Foreskin melanocyte (primary cell): ENCODE measurements at places on chromosomes 12 and 14.

DNA sequence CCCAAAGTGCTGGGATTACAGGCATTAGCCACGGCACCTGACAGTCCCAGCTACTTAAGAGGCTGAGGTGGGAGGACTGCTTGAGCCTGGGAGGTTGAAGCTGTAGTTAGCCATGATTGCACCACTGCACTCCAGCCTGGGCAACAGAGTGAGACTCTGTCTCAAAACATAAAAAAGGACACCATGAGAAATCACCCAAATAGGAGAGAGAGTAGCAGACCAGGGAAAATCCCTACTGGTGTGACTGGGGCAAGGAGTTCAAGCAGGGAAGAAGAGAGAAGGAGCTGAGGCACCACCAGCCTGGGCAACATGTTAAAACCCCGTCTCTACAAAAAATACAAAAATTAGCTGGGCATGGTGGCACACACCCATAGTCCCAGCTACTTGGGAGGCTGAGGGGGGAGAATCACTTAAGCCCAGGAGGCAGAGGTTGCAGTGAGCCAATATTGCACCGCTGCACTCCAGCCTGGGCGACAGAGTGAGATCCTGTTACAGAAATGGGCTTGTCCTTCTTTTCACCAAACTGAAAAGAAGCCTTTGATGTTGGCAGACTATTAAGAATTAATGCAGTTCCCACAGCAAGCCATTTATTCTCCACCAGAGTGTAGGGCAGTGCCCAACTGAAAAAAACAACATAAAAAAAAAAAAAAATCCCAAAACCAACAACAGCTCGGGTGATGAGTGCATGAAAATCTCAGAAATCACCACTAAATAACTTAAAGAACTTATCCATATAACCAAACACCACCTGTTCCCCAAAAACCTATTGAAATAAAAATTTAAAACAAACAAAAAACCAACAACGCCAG is 4.5 kb upstream of the SRSF9 start:
- DNase-seq: no peak

DNA sequence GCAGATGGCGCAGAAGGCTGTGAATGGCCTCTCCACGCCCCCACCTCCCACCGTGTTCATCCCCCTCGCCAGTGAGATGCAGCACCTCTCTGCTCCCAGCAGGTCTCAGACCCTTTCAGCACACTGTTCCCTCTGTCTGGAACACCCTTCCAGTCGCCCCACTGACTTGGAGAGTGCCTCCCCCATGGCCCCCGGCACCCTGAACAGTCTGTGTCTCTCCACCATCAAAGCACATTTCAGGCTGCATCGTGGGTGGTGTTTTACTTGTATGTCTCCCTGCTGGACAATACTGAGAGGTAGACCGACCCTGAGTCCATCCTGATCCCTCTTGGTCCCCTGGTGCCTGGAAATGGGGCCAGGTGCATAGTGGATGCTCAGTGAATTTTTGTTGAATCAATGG is 34.9 kb downstream of the CACNA2D4 start:
- DNase-seq: no peak

- no peak for DNase-seq
These were observed 26.3 kb downstream of the TSHR start for GRCh38 chr14:80981673-80982072.

DNA sequence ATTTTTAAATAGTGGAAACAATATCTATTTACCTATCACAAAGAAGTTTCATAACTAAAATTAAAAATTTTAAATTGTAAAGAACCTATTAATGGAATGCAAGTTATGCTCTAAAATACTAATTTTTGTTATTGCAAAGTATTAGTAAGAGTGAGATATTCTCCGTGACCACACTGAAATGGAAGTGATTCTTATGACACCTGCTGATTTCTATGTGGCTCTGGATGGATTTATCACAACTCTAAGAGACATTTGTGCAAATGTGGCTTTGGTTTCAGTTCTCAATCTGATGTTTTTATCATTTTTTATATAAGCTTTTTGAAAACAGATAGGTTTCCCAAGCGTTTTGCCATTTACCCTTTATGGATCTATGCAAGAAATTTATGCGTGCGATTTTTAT is 497.8 kb downstream of the NAV3 start:
- no peak for DNase-seq

DNA sequence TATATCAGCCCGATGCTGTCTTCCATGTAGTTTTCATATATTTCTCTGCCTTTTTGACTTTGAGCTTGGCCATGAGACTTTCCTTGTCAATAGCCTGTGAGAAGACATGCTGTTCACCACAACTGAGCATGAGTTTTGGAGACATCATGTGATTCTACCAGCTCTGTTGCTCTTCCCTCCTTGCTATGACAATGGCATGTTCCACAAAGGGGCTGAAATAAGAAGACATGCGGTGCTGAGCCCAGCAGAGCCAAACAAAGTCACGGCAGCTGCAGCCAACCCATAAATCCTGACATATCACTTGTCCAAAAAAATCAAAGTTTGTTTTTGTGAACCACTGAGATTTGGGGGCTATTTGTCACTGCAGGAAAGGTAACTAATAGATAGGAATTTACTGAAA is 343.4 kb upstream of the KITLG start:
- DNase-seq: no peak

GRCh38 chr12:91588874-91589454 is 406.3 kb upstream of the DCN start:
- DNase-seq: no peak

DNA sequence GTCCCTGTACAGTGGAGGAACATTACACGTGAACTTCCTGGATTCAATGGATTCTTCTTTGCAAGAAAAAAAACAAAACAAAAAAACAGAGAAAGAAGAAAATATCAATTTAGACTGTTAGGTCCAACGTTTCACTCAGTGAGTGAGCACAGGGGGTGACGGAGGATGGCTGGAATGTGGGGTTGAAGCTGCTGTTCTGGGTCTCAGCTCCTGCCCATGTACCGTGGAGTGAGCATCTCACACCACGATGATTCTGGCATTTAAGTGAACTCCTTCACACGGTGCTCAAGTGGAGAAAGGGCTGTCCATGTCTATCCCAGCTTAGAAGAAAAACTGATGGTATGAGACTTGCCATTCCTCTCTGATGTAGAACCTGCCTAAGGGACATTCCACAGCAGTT is 23.2 kb downstream of the CCND2 start:
- no peak for DNase-seq

DNA sequence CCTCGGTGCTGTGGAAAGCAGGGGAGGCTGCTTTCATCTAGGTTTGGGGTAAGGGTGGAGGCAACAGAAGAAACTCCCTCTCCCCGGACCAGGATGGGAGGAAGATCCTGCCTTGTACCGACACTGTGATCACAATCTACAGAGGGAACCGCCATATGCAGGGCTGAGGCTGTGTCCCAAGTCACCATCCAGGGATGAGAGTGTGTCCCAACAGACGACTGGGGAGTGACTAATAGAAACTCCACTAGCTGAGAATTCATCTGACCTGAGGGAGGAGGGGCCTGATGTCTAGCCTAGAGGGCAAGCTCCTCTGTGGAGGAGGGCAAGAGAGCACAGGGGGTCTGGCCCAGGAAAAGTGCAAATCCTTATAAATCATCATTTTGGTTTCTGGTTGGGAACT is 172.4 kb downstream of the CALM1 start:
- DNase-seq: no peak

- DNase-seq: no peak
These were observed 4.0 kb downstream of the NCOR2 start for GRCh38 chr12:124563401-124563800.

- DNase-seq: peak; percentile 92
These were observed at the start of gene ALG10B for GRCh38 chr12:38316391-38317129. TSS of gene ALG10B (plus strand) at chr12:38316774. CDS start at chr12:38316894, 120 bp downstream.

- DNase-seq: no peak
These were observed 955.1 kb upstream of the TMEM132C start for GRCh38 chr12:127311720-127312364.

GRCh38 chr14:98189511-98189910 is 1082.5 kb downstream of the BCL11B start:
- DNase-seq: no peak

GRCh38 chr12:127550271-127550670 is 716.7 kb upstream of the TMEM132C start:
- no peak for DNase-seq

DNA sequence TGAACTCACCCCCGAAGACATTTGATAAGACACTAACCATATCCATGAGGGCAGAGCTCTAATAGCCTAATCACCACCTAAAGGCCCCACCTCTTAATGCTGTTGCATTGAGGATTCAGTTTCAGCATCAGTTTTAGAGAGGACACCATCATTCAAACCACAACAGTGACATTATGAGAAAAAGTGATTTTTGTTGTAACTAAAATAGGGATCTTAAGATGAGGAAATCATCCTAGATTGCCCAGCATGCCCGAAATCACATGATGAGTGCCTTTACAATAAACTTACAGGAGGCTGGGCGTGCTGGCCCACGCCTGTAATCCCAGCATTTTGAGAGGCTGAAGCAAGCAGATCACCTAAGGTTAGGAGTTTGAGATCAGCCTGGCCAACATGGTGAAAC is 9.7 kb upstream of the GLT1D1 start:
- no peak for DNase-seq

DNA sequence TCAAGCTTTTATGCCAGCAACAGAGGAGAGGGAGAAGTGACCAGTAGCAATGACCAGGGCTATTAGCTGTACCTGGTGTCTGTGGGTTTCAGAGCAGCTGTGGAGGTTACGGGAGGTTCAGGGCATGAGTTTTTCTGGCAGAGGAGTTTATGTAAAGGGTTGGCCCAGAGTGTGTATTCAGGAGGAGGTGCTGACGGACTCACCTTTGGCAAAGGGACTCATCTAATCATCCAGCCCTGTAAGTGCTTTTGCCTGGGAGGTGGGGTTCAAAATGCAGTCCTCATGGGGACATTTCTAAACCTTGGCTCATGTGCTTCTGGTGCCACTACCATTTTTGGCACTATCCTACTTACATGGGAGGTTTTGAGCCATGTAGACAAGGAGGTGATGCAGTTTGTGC is 95.3 kb downstream of the DAD1 start:
- DNase-seq: no peak

DNA sequence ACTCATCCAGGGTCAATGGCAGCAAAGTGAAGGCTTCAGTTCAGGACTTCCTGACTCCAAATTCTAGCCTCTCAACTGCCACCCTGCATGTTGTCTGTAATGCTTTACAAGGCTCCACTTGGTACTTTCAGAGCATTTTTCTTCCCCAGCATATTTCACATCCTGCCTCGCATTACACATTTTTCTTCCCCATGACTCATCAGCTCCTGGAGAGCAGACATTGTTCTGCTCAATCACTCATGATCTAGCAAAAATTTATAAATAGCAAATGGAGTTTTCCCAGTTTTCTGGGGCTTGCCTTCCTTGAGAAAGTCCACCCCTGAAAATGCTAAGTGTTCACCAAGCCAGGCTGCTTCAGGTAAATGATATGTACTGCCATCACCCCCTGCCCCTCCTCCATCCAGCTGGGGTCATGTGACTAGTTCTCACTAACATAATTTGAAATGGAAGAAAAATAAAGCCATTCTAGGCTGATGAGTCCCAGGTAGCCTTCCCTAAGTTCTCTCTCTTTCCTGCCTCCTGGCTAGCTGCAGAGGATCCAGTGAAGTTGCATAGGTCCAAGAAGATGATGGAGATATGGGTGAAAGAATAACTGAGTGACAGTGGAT is 69.4 kb downstream of the ARMH4 start:
- peak; percentile 89 for DNase-seq

DNA sequence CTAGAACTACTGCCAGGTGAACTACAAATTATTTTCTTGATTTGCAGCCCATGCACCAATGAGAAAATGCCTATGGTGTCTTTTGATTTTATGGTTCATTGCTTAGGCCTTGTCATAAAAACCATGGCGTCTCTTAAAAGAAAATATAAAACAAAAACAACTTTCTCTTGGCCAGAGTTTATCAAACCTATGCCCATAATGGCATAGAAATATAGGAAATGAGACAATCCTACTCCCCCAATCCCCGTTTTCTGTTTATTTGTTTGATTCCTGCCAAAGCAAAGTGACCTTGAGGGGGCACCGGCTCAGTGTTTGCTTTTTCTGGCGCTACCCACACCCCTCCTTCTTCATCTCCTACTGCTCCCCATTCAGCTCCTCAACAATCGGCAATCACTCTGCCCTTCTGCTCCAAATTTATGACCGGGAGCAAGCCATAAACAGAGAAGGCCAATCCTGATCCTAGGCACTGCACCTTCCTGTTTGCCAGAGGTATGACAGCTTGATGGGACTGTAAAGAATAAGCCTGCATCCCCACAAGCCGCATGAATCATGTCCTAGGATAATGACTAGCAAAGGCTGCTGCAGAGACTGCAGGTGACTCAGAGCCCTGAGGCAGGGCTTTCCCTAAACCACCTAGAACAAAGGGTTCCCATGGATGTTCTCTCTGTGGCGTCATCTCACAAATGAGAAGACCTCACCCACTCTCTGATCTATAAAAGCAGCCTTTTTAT is 874.9 kb downstream of the NRXN3 start:
- peak; percentile 21 for DNase-seq

- no peak for DNase-seq
These were observed 148.7 kb downstream of the SMOC1 start for GRCh38 chr14:70027785-70028428.

DNA sequence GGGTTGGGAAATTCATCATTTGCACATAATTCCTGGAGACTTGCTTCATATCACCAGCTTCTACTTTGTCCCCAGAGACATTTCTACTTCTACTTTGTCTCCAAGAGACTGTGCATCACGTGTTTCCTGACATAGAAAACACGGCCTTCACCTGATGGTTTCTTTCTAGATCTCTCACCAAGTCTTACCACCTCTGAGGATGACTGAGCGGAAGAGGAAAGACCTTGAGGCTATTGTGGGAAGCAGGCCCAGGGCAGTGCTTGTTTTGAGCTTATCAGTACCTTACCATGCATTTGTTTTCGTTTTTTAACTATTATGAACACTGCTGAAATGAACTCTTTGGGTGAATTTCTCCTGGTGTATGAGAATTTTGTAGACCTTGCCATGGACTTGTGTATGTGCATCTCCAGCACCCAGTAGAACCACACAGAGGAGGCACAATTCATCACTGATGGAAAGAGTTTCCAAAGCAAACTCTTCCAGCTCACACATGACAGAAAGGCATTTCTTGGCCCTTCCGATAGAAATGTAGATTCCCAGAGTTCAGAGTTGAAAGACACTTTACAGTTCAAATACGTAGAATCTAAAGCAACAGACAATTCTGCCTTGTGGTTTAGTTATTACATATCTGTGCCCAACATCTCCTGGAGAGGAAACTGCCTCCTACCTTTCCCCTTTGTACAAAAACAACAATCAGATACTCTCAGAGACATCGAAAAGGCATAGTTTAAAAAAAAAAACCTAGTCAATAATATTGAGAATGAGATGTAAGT is 434.7 kb downstream of the FUT8 start:
- no peak for DNase-seq

GRCh38 chr14:31278883-31279282 is 71.3 kb upstream of the HECTD1 start:
- DNase-seq: no peak

GRCh38 chr14:105091517-105092170 is 26.4 kb upstream of the GPR132 start:
- no peak for DNase-seq

- no peak for DNase-seq
These were observed 300.7 kb downstream of the ADGRD1 start for GRCh38 chr12:131254374-131254773.

GRCh38 chr14:50109342-50109741 is 7.0 kb downstream of the VCPKMT start:
- no peak for DNase-seq
